NCI-H2171 treated with DMSO at 0.1 percent for 48 hours (cell line): ENCODE measurements at places on chromosomes 7 and 10.

GRCh38 chr10:13823096-13823708, 236.4 kb downstream of the PRPF18 start:
- peak; percentile 90 for DNase-seq

GRCh38 chr10:45197816-45198485, 117.5 kb downstream of the OR13A1 start:
- DNase-seq: no peak

- DNase-seq: no peak
Measured at GRCh38 chr10:68419376-68419775, 12.3 kb upstream of the RUFY2 start.

DNA sequence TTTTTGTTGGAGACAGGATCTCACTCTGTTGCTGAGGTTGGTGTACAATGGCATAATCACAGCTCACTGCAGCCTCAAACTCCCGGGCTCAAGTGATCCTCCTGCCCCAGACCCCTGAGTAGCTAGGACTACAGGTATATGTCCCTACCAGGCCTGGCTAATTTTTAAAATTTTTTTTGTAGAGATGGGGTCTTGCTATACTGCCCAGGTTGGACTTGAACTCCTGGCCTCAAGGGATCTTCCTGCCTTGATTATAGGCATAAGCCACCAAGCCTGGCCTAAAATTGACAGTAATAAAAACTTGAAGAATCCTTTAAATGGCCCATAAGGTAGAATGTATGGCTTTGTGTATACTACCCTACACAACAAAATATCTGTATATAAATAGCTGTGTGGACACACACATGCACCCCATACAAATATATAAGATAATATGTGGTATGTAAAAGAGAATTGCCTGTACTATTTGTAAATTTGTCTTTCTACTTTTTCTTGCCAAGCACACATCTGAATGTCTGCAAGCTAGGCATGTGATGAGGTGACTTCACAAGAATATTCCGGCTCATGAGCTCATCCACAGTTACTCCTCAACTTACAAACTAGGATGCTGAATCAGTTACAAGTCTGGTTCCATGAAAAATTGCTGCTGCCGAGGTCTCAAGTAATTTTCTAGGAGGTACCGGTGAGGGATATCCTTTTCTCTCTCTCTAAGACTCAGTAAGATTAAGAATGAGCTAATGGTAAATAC, 26.6 kb downstream of the POLR3A start:
- no peak for DNase-seq

DNA sequence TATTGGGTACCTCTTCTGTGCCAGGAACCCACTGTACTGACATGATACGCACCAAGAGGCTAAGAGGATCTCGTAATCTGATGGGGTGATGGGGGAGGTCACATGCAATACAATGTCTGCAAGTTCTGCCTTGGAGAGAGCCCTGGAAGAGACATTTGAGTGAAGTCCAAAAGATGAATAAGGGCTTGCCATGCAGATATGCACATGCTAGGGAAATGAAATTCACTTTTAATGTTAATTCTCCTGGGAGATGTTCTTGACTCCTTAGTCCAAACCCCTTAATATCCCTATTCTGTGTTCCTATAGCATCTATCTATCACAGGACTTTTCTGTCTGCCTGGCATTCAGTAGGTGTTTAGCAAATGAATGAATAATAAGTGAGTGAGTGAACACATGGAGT, 54.0 kb upstream of the GLCCI1 start:
- no peak for DNase-seq

DNA sequence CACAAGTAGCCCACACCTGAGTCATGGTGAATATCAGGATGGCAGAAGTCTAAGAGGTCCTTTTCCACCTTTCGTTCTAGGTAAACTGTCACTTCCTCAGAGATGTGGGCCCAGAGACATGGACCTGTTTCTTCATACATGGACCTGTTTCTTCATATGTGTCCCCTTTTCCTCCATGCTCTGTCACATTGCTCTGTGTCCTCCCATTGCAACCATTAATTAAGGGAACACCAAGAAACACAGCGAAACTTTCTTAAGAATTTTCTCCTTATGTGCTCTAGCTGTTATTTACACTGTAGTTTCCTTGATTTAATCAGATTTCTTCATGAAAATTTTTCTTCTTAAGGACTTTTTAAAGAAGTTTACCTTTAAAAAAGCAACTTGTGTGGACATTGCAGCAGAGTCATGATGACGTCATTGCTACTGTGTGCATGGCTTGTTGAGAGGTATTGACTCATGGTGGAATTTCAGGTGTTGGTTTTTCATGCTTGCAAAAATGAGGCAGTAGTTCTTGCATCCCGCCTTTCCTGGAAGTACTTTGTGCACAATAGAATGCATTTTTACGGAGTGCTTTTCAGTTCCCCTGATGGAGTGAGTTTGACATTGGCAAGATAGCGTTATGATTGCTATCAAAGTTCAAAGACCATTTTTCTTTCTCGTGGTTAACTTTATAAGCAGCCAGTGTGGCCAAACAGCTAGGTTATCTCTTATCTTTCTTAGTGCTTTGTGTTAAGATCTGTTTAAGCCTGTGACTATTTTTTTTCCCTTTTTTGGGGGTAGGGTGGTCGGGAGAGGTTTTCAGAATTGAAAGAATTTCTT, 37.7 kb downstream of the CFAP58 start:
- DNase-seq: no peak

- no peak for DNase-seq
Measured at GRCh38 chr10:92753865-92754264, 64.1 kb downstream of the HHEX start.

- no peak for DNase-seq
Measured at GRCh38 chr7:98568891-98569290, 48.2 kb upstream of the NPTX2 start.

GRCh38 chr7:117190104-117190503, 132.8 kb downstream of the WNT2 start:
- DNase-seq: no peak

DNA sequence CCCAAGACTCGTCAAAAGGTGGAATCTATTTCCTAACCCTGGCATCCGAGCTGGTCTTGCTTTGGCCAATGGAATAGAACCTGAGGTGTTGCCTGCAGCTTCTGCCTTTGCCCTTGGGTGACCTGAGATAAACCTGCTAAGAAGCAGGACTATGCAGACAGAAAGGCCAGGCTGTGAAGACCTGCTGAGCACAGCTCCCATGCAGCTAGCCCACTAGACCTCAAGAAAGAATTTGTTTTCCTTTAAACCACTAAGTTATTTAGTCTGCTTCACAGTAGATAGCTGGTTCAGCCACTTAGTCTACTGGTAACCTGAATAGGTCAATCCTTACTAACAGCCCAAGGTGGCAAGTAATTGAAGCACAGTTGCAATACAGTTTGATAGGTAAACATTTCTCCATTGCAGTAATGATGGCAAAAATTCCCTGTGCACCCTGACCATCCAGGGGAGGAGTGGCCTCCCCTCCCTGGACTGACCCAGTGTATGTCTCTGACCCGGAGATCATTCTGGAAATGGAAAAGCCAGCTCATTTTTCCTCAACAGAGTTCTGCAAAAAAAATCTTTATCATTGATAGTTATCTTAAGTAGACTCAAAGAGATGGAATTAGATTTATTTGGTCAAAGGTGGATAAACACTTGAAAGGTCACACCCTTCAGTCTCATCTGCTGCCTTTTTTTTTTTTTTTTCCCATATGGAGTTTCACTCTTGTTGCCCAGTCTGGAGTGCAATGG, 20.0 kb downstream of the TNS3 start:
- DNase-seq: no peak

GRCh38 chr7:22944510-22944909, 69.4 kb downstream of the HYCC1 start:
- DNase-seq: no peak

GRCh38 chr7:75756991-75757676, 14.9 kb downstream of the CCL26 start:
- DNase-seq: peak; percentile 8

DNA sequence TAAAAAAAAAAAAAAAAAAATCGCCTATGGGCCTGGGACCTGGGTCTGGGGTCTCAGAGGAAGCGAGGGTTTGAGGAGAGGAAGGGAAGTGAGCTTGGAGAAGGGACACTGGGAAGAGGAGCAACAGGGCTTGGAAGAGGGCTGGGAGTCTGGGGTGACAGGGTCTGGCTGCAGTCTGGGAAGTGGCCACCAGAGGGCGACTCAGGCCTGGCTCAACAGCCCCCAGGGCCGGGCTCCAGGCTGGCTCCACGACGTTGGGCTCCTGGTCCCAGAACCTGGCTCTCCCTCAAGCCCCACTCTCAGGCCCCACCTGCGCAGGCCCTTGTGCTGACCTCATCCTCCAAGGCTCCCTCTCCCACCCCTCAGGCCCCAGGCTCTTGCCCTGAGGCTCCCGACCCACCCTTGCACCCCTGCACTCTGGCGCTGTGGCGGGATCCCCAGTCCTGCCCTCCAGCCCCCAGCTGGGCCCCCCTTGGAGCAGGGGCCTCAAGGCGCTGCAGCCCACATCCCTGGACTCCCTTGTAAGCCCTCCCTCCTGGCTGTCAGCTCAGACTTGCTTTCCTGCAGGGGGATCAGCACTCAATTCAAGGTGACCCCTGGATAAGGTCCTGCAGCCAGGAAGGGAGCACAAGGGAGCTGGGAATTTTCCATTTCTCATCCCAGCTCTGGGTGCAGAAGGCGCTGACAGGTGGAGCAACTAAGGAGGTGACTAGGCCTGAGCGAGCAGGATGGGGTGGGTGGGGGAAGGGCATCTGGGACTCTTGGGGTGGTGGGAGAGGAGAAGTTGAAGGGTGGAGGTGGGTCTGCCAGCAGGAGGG, 5.4 kb upstream of the SPACDR start:
- DNase-seq: peak; percentile 63

DNA sequence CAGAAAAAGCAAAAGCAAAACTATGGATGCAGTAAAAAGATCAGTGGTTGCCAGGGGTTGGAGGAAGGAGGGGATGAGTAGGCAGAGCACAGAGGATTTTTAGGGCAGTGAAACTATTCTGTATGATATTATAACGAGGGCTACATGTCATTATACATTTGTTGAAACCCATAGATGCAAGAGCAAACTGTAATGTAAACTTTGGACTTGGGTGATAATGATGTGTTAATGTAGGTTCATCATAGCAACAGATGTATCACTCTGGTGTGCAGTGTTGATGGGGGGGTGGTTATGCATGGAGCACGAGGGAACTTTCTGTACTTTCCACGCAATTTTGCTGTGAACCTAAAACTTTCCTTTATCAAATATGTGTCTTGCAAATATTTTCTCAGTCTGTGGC, 23.2 kb downstream of the SLK start:
- no peak for DNase-seq

GRCh38 chr10:15419279-15419874, 48.3 kb upstream of the FAM171A1 start:
- peak; percentile 33 for DNase-seq

GRCh38 chr10:60898321-60898720, 45.7 kb downstream of the RHOBTB1 start:
- DNase-seq: no peak

- no peak for DNase-seq
Measured at GRCh38 chr10:11135709-11136108, 118.0 kb downstream of the CELF2 start.

GRCh38 chr7:158664406-158664805, 40.2 kb downstream of the NCAPG2 start:
- DNase-seq: no peak

GRCh38 chr7:12794722-12795302, 107.4 kb downstream of the ARL4A start:
- DNase-seq: no peak

GRCh38 chr7:28621369-28621841, 209.1 kb downstream of the CREB5 start:
- no peak for DNase-seq

- no peak for DNase-seq
Measured at GRCh38 chr10:33772370-33773252, 438.1 kb upstream of the NRP1 start.

DNA sequence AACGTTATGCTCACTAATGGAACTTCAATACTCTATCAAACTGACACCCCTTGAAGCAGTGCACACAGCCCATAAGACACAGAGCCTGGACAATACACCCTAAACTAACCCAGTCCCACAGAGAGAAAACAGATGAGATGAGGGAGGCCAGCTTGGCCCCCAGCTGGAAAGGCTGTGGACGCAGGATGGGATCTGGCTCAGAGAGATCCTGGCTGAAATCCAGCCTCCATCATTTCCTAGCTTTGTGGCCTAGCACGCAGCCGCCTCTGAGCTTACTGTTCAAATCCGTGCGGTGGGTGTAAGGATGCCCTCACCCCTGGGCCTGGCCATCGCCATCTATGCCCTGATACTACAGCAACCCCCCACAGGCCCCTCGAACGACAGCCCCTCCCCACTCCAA, 32.7 kb downstream of the SNX8 start:
- no peak for DNase-seq

- DNase-seq: no peak
Measured at GRCh38 chr10:69025370-69025896, 36.8 kb downstream of the KIFBP start.

DNA sequence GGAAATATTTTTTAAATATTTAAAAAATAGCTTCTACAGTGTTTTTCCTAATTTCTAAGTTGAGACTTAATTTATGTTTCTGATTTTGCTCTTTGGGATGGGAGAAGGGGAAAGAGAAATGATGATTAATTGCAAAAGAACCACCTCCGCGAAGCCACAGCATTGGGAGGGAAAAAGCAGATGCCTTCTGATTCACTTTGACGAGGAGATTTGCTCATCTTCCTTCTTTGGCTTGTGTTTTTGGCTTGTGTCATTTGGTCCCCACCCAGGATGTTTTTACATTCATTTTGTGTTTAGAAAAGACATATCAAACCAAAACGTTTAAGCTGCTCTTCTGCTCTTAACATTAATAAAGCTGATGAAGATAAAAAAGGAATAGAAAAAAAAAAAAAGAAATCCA, 121.7 kb downstream of the MACC1 start:
- DNase-seq: no peak

GRCh38 chr7:106140406-106141173, 28.5 kb upstream of the SYPL1 start:
- DNase-seq: peak; percentile 25

DNA sequence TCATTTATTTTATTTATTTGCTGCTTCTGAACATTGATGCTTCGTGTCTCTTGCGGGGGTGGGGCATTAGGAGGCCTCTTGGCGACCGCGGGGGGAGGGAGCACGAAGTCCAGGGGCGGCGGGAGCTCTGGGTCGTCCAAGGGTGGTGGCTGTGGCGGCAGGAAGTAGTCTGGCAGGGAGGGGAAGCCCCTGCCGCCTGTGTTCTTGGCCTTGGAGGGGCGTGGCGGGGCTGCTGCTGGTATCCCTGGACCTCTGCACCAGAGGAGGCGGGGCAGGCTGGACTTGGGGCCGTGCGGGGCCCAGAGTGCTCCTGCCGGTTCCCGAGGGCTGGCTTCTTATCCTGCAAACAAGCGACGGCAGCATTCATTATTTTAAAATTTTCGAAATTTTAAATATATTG, 70.5 kb upstream of the ABI1 start:
- no peak for DNase-seq

GRCh38 chr10:102255404-102255803, 10.1 kb downstream of the GBF1 start:
- DNase-seq: no peak
